NCI-H748 treated with DMSO at 0.1 percent for 48 hours (cell line): ENCODE measurements at places on chromosomes 3 and 15.

DNA sequence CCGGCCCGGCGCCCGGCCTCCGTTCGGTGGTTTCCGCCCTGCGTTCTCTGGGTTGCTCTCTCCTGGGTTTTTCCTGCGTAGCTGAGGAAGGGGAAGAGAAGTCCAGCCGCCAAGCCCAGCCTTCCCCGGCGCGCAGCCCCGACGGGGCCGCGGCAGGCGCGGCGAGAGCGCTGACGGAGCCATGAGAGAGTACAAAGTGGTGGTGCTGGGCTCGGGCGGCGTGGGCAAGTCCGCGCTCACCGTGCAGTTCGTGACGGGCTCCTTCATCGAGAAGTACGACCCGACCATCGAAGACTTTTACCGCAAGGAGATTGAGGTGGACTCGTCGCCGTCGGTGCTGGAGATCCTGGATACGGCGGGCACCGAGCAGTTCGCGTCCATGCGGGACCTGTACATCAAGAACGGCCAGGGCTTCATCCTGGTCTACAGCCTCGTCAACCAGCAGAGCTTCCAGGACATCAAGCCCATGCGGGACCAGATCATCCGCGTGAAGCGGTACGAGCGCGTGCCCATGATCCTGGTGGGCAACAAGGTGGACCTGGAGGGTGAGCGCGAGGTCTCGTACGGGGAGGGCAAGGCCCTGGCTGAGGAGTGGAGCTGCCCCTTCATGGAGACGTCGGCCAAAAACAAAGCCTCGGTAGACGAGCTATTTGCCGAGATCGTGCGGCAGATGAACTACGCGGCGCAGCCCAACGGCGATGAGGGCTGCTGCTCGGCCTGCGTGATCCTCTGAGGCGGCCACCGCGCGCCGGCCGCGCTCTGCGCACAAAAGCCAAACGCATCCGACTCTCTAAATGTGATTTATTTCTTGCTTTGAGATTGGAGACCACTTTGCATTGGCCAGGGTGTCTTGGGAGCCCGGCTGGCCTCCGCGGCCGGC, 727 bp downstream of the RAP2B start:
- peak; percentile 45 for DNase-seq

DNA sequence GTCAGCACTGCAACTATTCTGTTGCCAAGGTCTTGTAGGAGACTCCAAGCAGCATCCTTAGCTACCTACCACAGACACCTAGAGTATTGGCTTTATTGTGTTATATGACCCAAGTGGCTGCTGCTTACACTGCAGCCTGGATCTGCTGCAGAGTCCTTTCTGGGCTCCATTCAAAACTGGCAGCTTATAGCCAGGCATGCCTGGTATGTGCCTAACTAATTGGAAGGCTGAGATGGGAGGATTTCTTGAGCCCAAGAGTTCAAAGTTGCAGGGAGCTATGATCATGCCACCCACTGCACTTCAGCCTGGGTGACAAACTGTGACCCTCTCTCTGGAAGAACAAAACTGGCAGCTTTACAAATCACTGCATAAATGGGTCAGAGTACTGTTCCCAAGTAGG, 8.6 kb downstream of the NDUFB4 start:
- no peak for DNase-seq

DNA sequence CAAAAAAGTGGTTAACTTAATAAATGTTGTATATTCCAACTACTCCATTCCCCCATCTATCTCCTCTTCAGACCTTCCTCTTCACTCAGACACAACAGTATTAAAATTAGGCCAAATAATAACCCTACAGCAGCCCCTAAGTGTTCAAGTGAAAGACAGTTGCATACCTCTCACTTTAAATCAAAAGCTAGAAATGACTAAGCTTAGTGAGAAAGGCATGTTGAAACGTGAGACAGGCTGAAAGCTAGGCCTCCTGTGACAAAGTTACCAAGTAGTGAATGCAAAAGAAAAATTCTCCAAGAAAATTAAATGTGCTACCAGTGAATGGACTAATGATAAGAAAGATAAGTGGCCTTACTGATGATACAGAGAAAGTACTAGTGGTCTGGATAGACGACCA, 71.7 kb downstream of the ANKRD28 start:
- DNase-seq, result no peak

DNA sequence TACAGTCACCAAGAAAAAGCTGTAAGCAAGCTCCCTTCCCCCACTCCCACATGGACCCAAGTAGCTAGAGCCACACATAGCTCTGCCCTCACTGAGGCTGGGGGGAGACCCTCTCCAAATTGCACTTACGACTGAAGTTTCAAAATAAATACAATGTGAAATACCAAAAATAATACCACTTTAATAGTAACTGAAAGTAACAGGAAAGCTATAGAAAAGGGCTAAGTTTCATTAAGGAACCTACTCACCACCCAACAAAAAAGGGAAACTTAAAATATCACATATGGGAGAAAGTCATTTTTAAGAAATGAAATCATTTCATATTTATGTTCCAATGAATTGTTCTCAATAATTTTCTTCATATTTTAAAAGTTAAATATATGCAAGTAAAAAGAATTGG, 130.4 kb upstream of the UBE2E2 start:
- DNase-seq, result no peak
